Vagina (tissue), 2 donors: ENCODE measurements at places on chromosomes 5 and 9. TPM values are rescaled to one million over a fixed set of nuclear protein-coding genes. Genes with fewer than 3 reads are reported as not detected.

- no peak for DNase-seq
These were observed 84.8 kb downstream of the PJA2 start for GRCh38 chr5:109324931-109325330.

DNA sequence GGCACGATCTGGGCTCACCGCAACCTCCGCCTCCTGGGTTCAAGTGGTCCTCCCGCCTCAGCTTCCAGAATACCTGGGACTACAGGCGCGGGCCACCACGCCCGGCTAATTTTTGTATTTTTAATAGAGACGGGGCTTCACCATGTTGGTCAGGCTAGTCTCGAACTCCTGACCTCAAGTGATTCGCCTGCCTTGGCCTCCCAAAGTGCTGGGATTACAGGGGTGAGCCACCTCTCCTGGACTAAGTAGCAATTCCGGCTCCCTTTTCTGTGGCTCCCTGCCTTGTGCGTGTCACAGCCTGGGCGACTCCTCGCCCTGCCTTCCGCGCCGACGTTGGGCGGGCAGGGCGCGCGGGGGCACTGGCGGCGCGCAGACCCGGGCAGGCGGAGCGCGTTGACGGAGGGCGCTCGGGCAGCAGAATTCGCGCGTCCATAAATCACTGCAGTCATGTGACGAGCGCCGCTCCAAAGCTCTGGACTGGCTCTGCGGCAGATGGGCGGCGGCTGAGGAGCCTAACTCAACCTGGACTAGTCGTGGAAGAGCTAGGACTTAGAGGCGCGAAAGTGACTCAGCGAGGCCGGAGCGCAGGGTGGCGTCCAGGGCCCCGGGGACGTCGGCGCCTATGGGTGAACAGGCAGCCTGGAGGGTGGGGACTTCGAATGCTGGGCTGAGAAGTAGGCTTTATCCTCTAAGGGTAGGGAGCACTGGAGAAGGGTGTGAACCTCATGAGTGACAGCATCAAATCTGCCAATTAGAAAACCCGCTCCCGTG, 1.4 kb upstream of the CIZ1 start:
- no peak for DNase-seq

The TSTD2 gene
- 18.2 TPM for total RNA-seq

The TPRN gene
- total RNA-seq = 6.9 TPM

The SLIT3 gene
- total RNA-seq = 52.8 TPM
